ENCODE measurements at places on chromosomes 5 and 9.

DNA sequence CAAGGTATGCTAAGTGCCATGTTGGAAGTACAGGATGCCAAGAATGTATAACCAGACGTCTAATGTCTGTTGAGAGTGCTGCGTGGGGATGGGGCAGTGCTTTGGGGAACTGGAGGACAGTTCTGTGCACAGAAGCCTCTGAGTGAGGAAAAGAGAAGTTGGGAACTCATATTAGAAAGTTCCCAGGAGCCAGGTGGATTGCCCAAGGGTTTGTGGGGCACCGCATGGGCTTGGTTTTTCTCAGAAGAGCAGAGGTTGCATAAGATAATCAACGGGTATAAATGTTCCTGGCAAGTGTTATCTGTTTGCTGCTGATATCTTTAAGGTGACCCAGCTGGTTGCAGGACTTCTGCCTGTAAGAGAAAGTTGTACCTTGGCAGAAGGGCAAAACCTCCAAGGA lies 13.1 kb downstream of the HRH2 start:
- H3K27me3 ChIP-seq = peaks cover 18% of the 10 kb centered on the region
- H3K4me1 ChIP-seq = peaks cover 8% of the 10 kb centered on the region
- H3K4me3 ChIP-seq = peak overlapping the region; percentile 13
- no peak for DNase-seq

DNA sequence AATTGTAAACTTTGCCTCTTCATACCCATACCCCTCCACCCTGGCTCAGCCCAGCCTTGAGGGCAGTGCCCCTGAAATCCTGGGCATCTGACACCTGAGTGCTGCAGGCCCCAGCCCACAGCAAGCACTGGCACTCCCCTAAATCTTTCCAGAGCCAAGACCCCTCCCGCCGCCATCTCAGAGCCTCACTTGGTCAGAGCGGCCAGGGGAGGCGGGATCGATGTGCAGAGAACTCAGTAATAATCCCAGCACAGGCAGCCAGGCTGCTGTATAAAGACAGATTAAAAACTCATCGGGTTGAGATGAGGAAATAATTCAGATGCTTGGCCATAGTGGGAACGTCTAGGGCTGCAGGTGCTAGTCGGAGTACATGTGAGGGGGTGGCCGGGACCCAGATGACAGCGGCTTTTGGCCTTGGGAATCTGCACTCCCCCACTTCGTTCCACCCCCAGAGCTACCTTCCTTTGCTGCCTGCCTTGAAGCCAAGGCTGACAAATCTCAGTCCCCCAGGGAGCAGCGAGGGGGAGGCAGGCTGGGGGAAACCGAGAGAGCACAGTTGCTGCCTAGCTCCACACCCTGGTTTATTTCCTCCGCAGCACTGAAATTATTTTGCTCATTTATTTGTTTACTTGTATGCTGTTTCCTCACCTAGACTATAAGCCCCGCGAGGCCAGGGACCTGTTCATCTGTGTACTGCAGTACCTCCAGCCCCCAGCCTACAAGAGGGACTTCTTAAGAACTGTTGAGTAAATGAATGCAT lies 19.5 kb upstream of the ARAP3 start:
- H3K27ac ChIP-seq = no peak overlapping the region
- DNase-seq = no peak
- H3K4me3 ChIP-seq = peak overlapping the region; percentile 71

- no peaks in the 10 kb centered on the region for H3K4me1 ChIP-seq
- no peak for DNase-seq
- peaks cover 4% of the 10 kb centered on the region for H3K36me3 ChIP-seq
- H3K4me3 ChIP-seq = no peak overlapping the region
- H3K27me3 ChIP-seq = no peaks in the 10 kb centered on the region
- H3K27ac ChIP-seq = no peak overlapping the region
These were observed 680.6 kb downstream of the ELAVL2 start for GRCh38 chr9:23145467-23145866.

GRCh38 chr5:127280491-127281220 lies 9.9 kb upstream of the MEGF10 start:
- H3K4me3 ChIP-seq = no peak overlapping the region
- H3K4me1 ChIP-seq = no peaks in the 10 kb centered on the region
- no peak overlapping the region for H3K27ac ChIP-seq
- DNase-seq = no peak

- no peaks in the 10 kb centered on the region for H3K36me3 ChIP-seq
- H3K27me3 ChIP-seq = no peaks in the 10 kb centered on the region
- no peak overlapping the region for H3K27ac ChIP-seq
- H3K4me1 ChIP-seq = no peaks in the 10 kb centered on the region
- H3K4me3 ChIP-seq = no peak overlapping the region
These were observed 548.8 kb upstream of the SMC2 start for GRCh38 chr9:103545260-103545659.

- H3K36me3 ChIP-seq = no peaks in the 10 kb centered on the region
- DNase-seq = no peak
- H3K27ac ChIP-seq = no peak overlapping the region
- no peaks in the 10 kb centered on the region for H3K4me1 ChIP-seq
- peaks cover 13% of the 10 kb centered on the region for H3K27me3 ChIP-seq
These were observed 1.5 kb downstream of the FBN2 start for GRCh38 chr5:128536254-128537220.

DNA sequence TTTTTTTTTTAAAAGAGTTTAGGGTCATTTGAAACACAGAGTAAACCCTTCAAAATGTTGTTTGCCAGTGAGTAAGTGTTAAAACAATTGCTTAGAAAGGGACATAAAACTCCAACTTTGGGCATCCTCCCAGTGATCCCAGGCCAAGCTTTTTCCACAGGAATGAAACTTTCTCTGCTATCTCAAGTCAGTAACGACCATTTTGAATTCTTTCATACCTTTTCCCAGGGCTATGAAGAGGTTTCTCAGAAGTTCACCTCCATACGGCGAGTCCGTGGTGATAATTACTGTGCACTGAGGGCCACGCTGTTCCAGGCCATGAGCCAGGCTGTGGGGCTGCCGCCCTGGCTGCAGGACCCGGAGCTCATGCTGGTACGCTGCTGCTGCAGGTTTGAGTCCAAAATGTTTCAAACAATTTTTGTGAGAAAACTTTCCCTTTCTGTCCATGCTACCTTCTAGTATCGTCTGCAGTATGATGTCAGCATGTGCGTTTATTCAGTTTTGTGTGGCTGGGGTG lies 16.8 kb downstream of the OTULIN start:
- H3K36me3 ChIP-seq = peaks cover 36% of the 10 kb centered on the region
- DNase-seq = no peak
- peaks cover 40% of the 10 kb centered on the region for H3K4me1 ChIP-seq
- H3K27ac ChIP-seq = no peak overlapping the region

- H3K4me3 ChIP-seq = no peak overlapping the region
- no peaks in the 10 kb centered on the region for H3K27me3 ChIP-seq
- peaks cover 21% of the 10 kb centered on the region for H3K36me3 ChIP-seq
- H3K27ac ChIP-seq = no peak overlapping the region
These were observed 188.0 kb downstream of the MARCHF11 start for GRCh38 chr5:15991586-15991985.

- H3K27me3 ChIP-seq = no peaks in the 10 kb centered on the region
- no peak for DNase-seq
- peak overlapping the region; percentile 7 for H3K4me3 ChIP-seq
- H3K4me1 ChIP-seq = peaks cover 57% of the 10 kb centered on the region
- peaks cover 48% of the 10 kb centered on the region for H3K36me3 ChIP-seq
- H3K27ac ChIP-seq = peak overlapping the region; percentile 78
These were observed 91.5 kb downstream of the NR3C1 start for GRCh38 chr5:143311955-143312354.

DNA sequence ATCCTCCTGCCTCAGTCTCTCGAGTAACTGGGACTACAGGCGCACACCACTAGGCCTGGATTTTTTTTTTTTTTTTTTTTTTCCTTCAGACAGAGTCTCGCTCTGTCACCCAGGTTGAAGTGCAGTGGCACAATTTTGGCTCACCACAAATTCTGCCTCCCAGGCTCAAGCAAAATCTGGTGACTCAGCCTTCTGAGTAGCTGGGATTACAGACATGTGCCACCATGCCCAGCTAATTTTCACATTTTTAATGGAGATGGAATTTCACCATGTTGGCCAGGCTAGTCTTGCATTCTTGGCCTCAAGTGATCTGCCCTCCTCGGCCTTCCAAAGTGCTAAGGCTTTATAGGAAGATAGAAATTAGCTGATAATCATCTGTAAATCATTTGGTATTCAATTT lies 43.9 kb downstream of the NSA2 start:
- H3K4me1 ChIP-seq = peaks cover 1% of the 10 kb centered on the region
- no peaks in the 10 kb centered on the region for H3K27me3 ChIP-seq
- no peak for DNase-seq
- H3K4me3 ChIP-seq = no peak overlapping the region
- H3K27ac ChIP-seq = no peak overlapping the region
- H3K36me3 ChIP-seq = no peaks in the 10 kb centered on the region

- no peak overlapping the region for H3K4me3 ChIP-seq
- no peaks in the 10 kb centered on the region for H3K4me1 ChIP-seq
- H3K36me3 ChIP-seq = no peaks in the 10 kb centered on the region
- H3K27ac ChIP-seq = no peak overlapping the region
- H3K27me3 ChIP-seq = peaks cover 13% of the 10 kb centered on the region
These were observed 36.9 kb upstream of the RXRA start for GRCh38 chr9:134289241-134289875.

GRCh38 chr5:74490814-74491213 lies 149.7 kb downstream of the ENC1 start:
- peaks cover 16% of the 10 kb centered on the region for H3K27me3 ChIP-seq
- H3K4me3 ChIP-seq = no peak overlapping the region
- DNase-seq = no peak
- no peaks in the 10 kb centered on the region for H3K4me1 ChIP-seq
- no peak overlapping the region for H3K27ac ChIP-seq
